DMS79 treated with DMSO at 0.1 percent for 48 hours (cell line): ENCODE measurements at places on chromosomes 5 and 9.

- DNase-seq, result no peak
Observed at GRCh38 chr9:137250329-137251193, 525 bp upstream of the STPG3 start.

- no peak for DNase-seq
Observed at GRCh38 chr9:27094640-27095298, 14.3 kb upstream of the TEK start.

GRCh38 chr5:150397782-150398721, 14.7 kb downstream of the CD74 start:
- no peak for DNase-seq

DNA sequence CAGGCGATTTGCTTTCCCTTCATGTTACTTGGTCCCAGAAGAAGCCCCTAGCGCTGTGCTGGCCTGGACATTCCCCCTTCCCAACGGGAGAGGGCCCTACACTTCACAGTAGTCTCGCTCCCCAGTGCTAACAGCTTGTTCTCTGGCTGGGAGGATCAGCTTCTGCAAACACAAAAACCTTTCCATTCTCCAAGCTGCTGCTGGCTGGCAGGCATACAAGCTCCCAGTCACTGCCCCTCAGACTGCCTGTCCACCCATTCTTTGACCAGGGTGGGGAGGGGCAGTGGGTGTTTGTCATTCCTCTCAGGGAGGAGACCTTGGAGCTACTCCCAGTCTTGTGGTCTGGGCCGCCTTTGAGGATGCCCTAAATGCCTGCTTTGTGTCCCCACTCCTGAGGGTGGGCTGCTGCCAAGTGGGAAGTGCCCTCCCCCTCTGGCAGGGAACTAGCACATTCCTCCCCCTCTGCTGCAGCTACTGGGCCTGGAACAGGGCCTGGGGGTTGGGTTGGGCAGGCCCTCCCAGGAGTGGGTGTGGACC, 20.8 kb downstream of the ENHO start:
- peak; percentile 36 for DNase-seq

DNA sequence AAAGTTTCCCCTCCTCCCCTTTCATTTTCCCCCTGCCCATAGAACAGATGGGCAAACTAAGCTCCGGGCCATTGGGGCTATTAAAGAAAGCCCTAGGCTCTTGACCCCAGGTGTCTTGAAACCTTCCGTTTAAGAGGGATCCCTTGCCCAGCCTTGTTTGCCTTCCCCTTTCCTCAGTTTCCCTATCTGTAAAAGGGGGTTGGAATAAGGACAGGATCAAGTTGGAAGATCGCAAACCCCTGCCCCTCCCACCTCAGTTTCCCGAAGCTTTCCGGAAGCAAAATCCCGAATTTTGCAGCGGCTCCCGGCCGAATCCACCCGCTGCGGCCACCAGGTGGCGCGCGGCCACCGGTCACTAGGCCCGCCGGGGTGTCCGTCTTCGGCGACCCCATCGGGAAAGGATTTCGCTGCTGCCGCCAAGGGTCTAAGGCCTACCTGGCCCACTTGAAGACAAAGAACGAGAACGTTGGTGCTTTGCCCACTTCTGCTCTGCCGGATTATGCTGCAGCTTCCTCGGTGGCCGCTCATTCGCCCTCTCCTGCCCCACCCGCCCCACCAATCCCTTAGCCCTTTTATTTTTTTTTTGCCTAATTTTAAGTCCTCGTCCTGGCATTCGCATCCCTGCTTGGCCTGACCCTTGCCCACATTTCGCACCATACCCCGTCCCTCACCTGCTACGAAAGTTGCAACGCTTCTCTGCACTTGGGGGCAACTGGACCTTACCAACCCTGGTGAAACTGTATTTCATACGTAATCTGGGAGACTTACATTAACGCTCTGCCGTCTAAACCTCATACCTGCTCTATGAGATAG, 962 bp upstream of the NR6A1 start:
- DNase-seq, result peak; percentile 32
